Activated T-helper 1 cell treated with anti-CD3 and anti-CD28 coated beads, Interleukin-12 subunit alpha, Interleukin-12 subunit beta, Interleukin-2, Interleukin-4 antibody, amounts not matched to agents 30 ng/mL and 10 ng/mL and 1 ng/mL, durations not matched to agents 14 hours and 24 hours and 36 hours (primary cell): ENCODE measurements at places on chromosomes 3 and 15. TPM values are rescaled to one million over a fixed set of nuclear protein-coding genes. Genes with fewer than 3 reads are reported as not detected.

Gene SLC9C1
- total RNA-seq: not detected in 2 replicates

Gene NPAP1
- not detected in 2 replicates for total RNA-seq

Gene ABI3BP
- total RNA-seq: not detected in 2 replicates

Gene SI
- not detected in 2 replicates for total RNA-seq

Gene BCHE
- total RNA-seq: not detected in 2 replicates

Gene FETUB
- not detected in 2 replicates for total RNA-seq

Gene CCDC39
- total RNA-seq: not detected in 2 replicates

Gene PIERCE2
- not detected in 2 replicates for total RNA-seq

Gene LIPH
- total RNA-seq: not detected in 2 replicates

Gene BOC
- 2.1 and 3.3 TPM in 2 replicates for total RNA-seq

Gene BFSP2
- not detected in 2 replicates for total RNA-seq

Gene CDHR4
- total RNA-seq: not detected in 2 replicates

Gene RARRES1
- total RNA-seq: not detected in 2 replicates

DNA sequence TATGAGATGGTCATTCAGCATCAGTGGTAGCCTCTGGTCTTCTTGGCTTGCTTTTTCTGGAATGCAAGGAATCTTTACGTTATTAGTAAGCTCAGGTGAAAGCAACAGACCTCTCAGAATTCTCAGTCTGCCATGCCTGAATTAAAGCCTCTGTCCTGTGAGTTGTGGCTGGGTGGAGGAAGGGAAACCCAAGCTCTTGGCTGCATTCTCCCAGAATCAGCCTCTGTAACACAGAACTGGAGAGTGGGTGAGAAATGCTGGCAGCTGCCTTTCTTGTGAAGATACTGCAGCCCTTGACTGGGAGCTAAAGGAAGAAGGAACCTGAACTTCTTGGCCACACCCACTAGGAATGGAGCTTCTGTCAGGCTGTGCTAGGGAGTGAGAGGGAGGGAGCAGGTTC, 505.8 kb downstream of the EPHA3 start:
- H3K27me3 ChIP-seq: no peaks in the 10 kb centered on the region
- H3K36me3 ChIP-seq: no peaks in the 10 kb centered on the region
- H3K4me3 ChIP-seq: no peak overlapping the region

DNA sequence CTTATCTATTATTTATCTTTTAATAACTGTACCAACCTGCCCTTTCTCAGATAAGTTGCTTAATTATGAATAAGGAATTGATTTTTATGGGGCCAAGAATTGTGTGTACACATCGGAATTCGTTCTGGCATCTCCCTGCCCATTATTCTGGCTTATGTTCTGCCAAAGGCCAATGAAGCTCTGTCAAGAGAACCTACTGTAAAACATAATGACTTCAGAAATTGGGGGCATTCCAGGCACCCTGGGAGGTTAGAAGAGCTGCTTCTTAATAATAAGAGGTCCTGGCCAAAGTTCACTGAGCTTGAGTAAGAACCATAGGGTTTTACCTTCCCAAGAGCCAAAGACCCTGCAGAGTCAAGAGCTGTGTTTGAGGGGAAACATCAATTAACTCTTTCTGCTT, 261.7 kb downstream of the SLC9A9 start:
- no peak for DNase-seq
- H3K4me1 ChIP-seq: peaks cover 19% of the 10 kb centered on the region
- H3K27me3 ChIP-seq: no peaks in the 10 kb centered on the region
- no peaks in the 10 kb centered on the region for H3K36me3 ChIP-seq
- H3K27ac ChIP-seq: peak overlapping the region; percentile 30

GRCh38 chr15:53591041-53591440, 168.4 kb downstream of the WDR72 start:
- no peaks in the 10 kb centered on the region for H3K27me3 ChIP-seq
- no peaks in the 10 kb centered on the region for H3K4me1 ChIP-seq
- no peak overlapping the region for H3K4me3 ChIP-seq

DNA sequence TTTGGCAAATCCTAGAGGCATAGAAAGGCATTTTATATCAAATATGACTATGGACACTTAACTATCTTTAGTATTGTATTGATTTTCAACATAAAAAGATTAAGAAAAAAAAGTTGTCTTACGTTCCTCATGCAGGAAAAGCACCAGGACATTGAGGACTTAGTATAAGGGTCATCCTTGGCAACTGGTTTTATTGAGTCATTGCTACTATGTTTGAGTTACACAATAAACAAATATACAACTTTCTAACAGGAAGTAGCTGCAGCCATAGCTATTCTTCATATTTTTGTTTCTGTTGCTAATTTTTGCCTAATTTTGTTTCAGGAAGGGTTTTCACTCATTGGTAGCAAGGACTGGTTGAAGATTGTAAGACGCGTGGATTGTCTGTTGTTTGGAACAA, 93.0 kb downstream of the NPTN start:
- H3K27me3 ChIP-seq: peaks cover 3% of the 10 kb centered on the region
- H3K27ac ChIP-seq: no peak overlapping the region
- no peaks in the 10 kb centered on the region for H3K36me3 ChIP-seq
- no peak overlapping the region for H3K4me3 ChIP-seq
- no peak for DNase-seq

- DNase-seq: no peak
- no peak overlapping the region for H3K4me3 ChIP-seq
- H3K36me3 ChIP-seq: no peaks in the 10 kb centered on the region
- H3K4me1 ChIP-seq: no peaks in the 10 kb centered on the region
- H3K27ac ChIP-seq: no peak overlapping the region
- peaks cover 16% of the 10 kb centered on the region for H3K27me3 ChIP-seq
Measured at GRCh38 chr3:97720417-97720816, 44.1 kb upstream of the ARL6 start.

DNA sequence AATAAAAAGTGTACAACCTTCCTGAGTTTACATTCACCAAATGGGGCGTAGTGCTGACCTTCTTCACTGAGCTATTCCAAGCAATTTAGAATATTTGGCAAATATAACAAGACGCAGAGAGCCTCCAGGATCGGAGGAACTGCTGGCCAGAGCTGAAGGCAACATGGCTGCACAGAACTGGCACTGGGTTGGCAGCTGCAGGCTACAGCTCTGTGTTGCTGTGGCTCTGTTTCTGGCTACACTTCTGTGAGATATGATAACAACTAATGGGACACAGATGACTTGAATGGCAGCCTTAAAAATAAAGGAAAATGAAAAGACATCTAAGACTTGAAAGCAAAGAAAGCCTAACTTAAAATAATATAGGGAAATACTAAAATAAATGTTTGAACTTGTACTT, 10.8 kb upstream of the SLC6A20 start:
- peaks cover 33% of the 10 kb centered on the region for H3K27me3 ChIP-seq
- no peaks in the 10 kb centered on the region for H3K36me3 ChIP-seq
- H3K4me3 ChIP-seq: no peak overlapping the region
- no peak for DNase-seq
- H3K4me1 ChIP-seq: no peaks in the 10 kb centered on the region
- H3K27ac ChIP-seq: no peak overlapping the region

DNA sequence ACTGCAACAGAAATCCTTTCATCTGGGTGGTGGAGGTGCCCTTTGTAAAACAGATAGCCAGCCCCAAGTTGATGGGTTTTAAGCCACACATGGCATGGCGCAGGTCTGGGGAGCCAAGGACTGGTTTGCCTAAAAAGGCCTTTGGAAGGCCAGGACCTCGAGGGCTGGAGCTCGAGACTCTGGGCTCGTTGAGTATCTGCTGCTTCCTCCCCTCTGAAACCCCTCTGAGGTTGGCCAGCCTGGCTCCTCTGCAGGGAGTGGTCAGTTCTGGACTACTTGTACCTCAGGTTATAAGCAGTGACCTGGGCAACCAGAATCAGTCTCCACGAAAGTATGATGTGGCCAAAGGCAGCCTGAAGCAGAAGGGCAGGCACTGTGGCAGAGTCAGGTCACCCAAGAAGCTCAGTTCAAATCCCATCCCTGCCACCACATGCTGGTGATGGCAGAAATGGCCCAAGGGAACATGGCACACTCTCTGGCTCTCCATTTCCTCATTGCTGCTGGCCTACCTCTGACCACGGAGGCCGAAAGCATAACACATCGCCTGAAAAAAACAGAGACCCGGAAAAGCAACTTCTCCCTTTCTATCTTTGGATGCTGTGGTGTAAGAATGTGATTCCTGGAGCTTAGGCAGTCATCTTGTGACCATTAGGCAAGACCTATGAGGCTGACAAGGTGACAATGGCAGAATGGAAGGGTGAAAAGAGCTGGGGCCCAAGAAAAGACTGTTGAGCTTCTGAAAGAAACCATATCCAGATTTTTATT, 51.2 kb downstream of the WNT7A start:
- H3K4me3 ChIP-seq: no peak overlapping the region
- H3K27ac ChIP-seq: no peak overlapping the region
- DNase-seq: no peak
- no peaks in the 10 kb centered on the region for H3K27me3 ChIP-seq
- H3K4me1 ChIP-seq: no peaks in the 10 kb centered on the region
- H3K36me3 ChIP-seq: no peaks in the 10 kb centered on the region

DNA sequence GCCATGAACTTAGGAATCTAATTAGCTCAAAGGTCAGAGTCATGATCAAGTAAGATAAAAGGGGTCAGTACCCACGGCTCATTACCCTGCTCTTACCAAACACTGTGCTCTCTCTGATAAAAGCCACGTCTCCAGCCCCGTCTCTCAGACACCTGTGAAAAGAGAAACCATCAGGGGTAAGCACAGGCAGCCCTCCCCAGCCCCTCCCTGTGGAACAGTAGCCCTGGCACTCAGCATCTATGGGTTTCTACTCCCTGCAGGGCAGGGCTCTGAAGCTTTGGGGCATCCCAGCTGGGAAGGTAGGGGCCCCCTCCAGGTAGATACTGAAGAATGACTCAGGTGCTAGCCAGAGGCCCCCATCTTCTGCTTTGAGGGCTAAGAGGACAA, 10.5 kb downstream of the LTF start:
- no peaks in the 10 kb centered on the region for H3K4me1 ChIP-seq
- no peak overlapping the region for H3K27ac ChIP-seq
- no peaks in the 10 kb centered on the region for H3K36me3 ChIP-seq
- H3K4me3 ChIP-seq: no peak overlapping the region

- DNase-seq: no peak
- H3K27ac ChIP-seq: no peak overlapping the region
- H3K36me3 ChIP-seq: peaks cover 53% of the 10 kb centered on the region
- no peak overlapping the region for H3K4me3 ChIP-seq
- H3K27me3 ChIP-seq: no peaks in the 10 kb centered on the region
Measured at GRCh38 chr3:16365491-16366128, 100.6 kb downstream of the OXNAD1 start.

GRCh38 chr15:34739346-34739745, 15.5 kb downstream of the GJD2 start:
- no peak for DNase-seq
- no peaks in the 10 kb centered on the region for H3K36me3 ChIP-seq
- peaks cover 11% of the 10 kb centered on the region for H3K27me3 ChIP-seq
- H3K4me3 ChIP-seq: no peak overlapping the region
